Stimulated activated CD8-positive, alpha-beta memory T cell treated with anti-CD3 and anti-CD28 coated beads, Interleukin-4, amount 100 ng/mL, for 24 hours (primary cell): ENCODE measurements at places on chromosomes 11 and 22.

DNA sequence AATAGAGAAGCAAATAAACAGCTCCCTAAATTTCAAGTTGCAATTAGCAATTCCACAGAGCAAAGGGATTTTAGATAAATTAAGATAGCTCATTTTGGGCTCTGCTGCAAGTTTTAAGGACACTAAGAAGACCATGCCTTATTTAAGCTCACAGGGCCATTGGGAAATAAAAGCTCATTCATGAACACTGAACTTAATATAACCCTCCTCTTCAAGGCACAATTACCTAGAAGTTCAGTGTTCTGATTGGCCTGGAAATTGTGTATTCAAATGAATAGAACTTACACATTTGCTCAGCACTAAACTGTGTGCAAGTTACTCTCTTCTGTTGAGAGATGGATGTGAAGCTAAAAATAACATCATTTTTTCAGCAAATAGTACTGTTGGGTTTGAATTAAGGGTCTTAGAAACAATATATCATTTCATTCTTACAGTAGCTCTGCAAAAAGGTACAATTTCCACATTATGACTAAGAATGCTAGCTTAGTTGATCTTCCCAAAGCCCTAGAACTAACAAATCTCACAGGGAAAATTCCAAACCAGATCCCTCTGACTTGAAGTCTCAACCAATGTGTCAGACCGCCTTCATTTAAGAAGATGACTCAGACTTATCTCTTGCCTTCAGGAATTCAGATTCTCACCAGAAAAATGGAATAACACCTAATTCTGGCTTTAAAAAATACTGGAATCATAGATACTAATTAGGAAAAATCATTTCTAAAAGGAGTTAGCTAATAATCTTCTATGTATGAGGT lies 87.4 kb upstream of the LRRC55 start:
- DNase-seq = no peak

- DNase-seq = no peak
Observed at GRCh38 chr11:47175746-47176327, 842 bp downstream of the ARFGAP2 start.

GRCh38 chr11:101705972-101706371 lies 122.2 kb upstream of the TRPC6 start:
- DNase-seq = no peak

DNA sequence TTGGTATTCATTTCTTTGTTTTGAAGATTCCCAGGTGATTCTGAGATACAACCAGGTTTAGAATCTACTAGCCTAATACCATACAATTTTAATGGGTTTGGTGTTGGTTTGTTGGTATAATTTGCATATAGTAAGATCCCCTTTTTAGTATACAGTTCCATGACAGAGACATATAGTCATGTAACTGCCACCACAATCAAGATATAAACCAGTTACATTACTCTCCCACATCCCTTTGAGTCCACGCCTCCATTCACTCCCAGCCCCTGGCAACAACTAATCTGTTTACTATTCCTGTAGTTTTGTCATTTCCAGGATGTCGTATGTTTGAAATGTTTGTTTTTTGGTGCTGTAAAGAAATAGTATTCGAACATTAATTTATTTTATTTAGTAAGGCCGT lies 4.3 kb downstream of the ASRGL1 start:
- DNase-seq = no peak
